ENCODE measurements at places on chromosomes 12 and 14.

DNA sequence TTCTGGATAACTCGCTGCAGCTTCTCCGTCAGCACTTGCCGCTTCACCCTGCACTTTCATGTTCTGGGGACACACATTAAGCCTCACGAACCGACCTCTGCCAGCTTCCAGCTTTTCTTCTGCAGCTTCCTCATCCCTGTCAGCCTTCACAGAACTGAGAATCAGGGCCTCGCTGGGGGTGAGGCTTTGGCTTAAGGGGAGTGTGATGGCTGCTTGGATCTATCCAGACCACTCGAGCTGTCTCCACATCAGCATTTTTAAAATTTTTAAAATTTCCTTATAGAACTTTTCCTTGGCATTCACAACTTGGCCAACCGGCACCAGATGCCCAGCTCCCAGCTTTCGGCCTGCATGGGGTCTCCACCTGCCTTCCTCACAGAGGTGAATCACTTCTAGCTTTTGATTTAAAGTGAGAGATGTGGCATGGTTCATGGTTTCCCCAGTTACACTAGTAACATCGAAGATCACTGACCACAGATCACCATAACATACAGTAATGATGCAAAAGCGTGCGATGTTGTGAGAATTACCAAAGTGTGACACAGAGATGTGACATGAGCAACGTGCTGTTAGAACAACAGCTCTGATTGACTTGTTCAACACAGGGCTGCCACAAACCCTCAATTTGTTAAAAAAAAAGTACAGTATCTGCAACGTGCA is 139.1 kb upstream of the C14orf180 start:
- DNase-seq: no peak
- H3K27me3 ChIP-seq: no peaks in the 10 kb centered on the region
- no peaks in the 10 kb centered on the region for H3K4me1 ChIP-seq

DNA sequence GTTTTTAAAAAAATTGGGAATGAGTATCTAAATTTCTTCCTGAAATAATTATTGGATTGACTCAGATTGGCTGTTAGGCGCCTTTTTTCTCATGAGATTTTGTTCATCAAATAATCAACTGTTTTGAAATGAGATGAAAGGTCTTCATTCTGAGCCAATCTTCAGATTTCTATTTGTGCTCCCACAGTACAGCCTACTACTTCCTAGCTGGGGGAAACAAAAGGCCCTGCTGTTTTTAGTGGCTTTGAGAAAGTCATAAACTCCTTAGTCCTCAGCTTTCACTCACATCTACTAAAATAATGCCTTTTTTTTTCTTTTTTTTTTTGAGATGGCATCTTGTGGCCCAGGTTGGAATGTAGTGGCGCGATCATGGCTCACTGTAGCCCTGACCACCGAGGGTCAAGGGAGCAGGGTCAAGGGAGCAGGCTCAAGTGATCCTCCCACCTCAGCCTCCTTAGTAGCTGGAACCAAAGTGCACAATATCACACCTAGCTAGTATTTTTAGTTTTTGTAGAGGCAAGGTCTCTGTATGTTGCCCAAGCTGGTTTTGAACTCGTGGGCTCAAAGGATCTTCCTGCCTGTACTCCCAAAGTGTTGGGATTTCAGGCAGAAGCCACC is 15.2 kb downstream of the NACA start:
- H3K4me3 ChIP-seq: no peak overlapping the region
- peaks cover 8% of the 10 kb centered on the region for H3K4me1 ChIP-seq
- H3K27me3 ChIP-seq: no peaks in the 10 kb centered on the region
- H3K27ac ChIP-seq: no peak overlapping the region
- peaks cover 32% of the 10 kb centered on the region for H3K36me3 ChIP-seq

DNA sequence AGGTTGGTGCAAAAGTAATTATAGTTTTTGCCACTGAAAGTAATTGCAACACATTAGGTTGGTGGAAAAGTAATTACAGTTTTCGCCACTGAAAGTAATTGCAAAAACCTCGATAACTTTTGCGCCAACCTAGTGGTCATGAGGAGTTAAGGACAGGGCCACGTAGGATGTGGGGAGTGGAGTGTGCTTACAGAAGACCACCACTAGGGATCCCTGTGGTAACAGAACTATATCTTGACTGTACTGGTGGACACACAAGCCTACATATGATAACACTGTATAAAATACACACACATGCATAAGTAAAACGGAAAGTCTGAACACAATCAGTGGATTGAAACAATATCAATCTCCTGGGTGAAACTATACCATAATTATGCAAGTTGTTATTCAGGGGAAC is 187.4 kb upstream of the ABCD2 start:
- H3K4me3 ChIP-seq: no peak overlapping the region
- peak; percentile 8 for DNase-seq
- no peaks in the 10 kb centered on the region for H3K36me3 ChIP-seq
- no peaks in the 10 kb centered on the region for H3K4me1 ChIP-seq
- no peaks in the 10 kb centered on the region for H3K27me3 ChIP-seq
- no peak overlapping the region for H3K27ac ChIP-seq

DNA sequence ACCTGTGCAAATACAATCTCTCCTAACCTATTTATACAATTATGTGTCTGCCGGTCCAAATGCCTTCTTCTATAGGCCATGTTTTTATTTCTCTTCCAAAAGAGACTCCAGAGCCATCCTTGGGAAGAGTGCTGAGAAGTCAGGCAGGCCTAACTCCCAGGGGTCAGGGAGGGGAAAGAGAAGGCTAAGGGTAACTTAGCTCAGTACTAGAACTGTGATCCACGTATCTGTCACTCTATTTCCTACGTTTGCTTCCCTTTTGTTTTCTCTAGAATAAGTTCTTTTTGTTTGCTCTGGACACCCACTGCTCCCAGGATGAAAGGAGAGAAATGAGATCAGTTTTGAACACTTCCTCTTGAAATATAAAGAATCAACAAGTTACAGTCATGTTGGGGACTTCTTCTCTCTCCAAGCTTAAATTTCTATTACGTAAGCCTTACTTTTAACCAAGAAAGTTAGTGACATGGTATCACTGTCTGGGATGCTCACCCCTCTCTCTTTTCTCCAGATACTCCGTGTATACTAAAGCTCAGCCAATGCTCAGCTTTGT is 79.2 kb downstream of the DAD1 start:
- no peaks in the 10 kb centered on the region for H3K27me3 ChIP-seq
- H3K4me1 ChIP-seq: peaks cover 34% of the 10 kb centered on the region
- peak overlapping the region; percentile 96 for H3K27ac ChIP-seq
- peaks cover 96% of the 10 kb centered on the region for H3K36me3 ChIP-seq
- DNase-seq: no peak

- peaks cover 8% of the 10 kb centered on the region for H3K4me1 ChIP-seq
- H3K27me3 ChIP-seq: peaks cover 7% of the 10 kb centered on the region
- no peak for DNase-seq
- H3K4me3 ChIP-seq: no peak overlapping the region
- H3K36me3 ChIP-seq: peaks cover 2% of the 10 kb centered on the region
Measured at GRCh38 chr12:3427956-3428355, 63.0 kb upstream of the PRMT8 start.

DNA sequence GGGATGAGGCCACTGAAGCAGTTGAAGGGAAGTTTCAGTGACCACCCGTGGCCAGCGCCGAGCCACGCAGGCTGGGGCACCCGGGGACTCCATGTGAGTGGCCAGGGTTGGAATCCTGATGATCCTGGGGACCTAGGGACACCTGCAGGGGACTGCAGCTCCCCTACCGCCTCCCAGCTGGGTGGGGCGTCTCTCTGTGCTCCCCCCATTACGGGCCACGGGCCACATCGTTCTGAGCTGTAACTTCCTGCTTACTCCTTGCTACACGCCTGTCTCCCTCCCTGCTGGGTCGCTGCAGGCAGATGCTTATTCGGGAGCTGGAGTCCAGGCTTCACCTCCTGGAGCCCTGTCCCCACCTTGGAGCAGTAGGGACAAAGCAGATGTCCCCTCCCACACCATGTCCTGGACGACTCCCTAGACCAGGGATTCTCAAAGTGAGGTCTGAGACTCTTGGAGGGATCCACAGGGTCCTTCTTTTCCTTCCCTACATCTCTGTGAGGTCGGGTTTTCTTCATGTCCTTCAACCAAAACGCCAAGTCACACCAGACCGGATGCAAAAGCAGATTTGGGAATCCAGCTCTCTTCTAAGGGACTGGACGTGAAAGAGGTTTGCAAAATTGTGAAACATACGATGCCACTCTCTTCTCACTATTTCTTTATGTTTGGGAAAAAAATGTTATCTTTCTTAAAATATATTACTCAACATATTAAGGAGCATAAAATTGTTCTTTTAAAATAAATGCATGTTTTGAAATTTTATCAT is 85.9 kb upstream of the NCOR2 start:
- H3K36me3 ChIP-seq: peaks cover 5% of the 10 kb centered on the region
- no peaks in the 10 kb centered on the region for H3K4me1 ChIP-seq
- no peak overlapping the region for H3K27ac ChIP-seq
- H3K27me3 ChIP-seq: peaks cover 1% of the 10 kb centered on the region
